ENCODE measurements at places on chromosomes 7 and 10.
A peak's percentile ranks its signal among the peaks of the same experiment; 100 is the strongest.

- DNase-seq = no peak
Measured at GRCh38 chr10:11279314-11279713, 261.6 kb downstream of the CELF2 start.

- DNase-seq = no peak
Measured at GRCh38 chr7:21866731-21867130, 79.0 kb downstream of the CDCA7L start.

GRCh38 chr7:45223728-45224630 lies 66.4 kb downstream of the RAMP3 start:
- no peak for DNase-seq

- DNase-seq = peak; percentile 65
Measured at GRCh38 chr7:141702047-141702567, at the start of gene DENND11. TSS of gene DENND11 (minus strand) at chr7:141702166. CDS start at chr7:141702153, 13 bp downstream.

DNA sequence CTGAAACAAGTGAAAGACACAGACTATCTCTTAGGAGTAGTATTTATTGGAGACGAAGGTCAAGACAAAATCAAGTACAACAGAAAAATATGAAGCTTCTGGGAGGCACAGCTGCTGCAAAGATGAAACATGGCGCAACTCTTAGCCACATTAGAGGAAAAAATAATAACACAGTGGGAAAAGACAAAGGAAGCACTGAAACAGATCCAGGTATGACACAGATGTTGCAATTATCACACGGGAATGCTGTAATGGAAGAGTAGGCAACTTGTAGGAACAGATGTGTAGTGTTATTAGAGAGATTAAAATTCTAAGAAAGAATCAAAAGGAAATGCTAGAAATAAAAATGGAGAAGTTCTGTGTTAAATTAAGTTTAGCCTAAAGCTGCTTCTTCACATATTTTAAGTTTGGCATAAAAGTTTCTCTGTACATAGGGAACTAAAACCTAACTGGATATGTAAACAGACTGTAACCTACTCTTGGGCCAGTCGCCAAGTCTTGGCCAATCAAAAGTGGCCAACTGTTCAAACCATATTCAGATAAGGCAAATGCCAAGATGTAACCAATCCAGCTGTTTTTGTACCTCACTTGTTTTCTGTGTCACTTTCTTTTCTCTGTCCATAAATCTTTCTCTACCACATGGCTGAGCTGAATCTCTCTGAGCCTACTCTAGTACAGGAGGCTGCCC lies 1132.0 kb upstream of the LRRTM3 start:
- DNase-seq = no peak
